ENCODE measurements at places on chromosomes 12 and 14.
A peak's percentile ranks its signal among the peaks of the same experiment; 100 is the strongest.

DNA sequence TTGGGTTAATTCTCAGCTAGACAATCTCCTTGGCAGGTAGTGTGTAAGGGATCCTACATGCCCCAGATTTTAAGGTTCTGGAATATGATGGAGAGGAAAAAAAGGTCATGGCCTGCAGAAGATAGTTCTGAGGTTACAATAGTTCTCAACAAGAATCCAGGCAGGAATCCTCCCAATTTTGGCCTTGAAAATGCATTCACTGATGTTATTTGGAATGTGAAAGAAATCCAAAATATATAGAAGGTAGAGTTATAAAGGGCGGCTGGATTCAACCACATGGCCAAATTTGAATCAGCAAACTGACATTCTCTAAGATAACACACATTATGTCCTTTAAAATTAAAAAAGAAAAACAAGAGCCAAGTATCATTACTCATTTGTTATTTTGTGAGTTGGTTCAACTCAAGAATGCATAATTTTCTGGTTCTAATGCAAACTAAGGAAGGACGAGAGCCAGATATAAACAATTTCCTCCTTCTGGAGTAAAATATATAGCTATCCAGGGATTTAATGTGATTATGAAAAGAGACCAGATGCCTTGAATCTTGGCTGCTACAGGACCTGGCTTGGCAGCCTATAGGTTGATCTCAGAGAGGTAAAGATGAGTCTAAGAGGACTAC, 177.0 kb upstream of the G2E3 start:
- peak; percentile 79 for DNase-seq

- DNase-seq, result no peak
Observed at GRCh38 chr14:68975667-68976066, 3.4 kb downstream of the ACTN1 start.

DNA sequence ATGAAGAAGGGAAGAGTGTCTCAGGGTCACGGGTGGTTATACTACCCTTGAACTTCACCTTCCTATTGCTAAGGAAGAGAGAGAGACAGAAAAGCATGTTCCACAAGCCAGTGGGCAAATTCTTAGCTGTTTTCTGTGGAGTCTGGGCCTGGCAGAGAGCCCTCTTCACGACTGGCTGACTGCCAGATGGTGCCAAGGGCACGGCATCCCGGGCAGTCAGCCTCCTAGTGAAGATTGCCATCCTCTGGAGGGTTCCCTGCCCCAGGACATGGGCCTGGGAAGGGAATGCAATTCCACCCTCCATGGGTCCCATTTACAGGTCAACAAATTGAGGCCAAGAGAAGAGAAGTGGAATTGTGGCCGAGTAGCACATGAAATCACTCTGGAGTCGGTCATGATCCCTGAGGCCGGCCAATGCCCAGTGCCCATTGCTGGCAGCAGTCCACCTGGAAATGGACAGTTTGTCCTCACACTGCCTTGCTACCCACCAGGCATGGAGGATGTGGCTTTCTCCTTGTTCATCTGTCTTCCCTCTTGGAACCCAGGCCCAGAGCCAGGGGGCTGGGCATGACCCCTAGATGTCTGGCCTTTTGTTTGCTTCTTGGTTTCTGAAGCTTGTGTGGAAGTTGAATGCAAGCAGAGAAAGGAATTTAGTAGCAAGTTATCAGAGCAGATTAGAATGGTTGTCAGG, 9.9 kb downstream of the TUNAR start:
- DNase-seq, result no peak

GRCh38 chr14:31944256-31945073, 132.6 kb upstream of the ARHGAP5 start:
- DNase-seq, result no peak

DNA sequence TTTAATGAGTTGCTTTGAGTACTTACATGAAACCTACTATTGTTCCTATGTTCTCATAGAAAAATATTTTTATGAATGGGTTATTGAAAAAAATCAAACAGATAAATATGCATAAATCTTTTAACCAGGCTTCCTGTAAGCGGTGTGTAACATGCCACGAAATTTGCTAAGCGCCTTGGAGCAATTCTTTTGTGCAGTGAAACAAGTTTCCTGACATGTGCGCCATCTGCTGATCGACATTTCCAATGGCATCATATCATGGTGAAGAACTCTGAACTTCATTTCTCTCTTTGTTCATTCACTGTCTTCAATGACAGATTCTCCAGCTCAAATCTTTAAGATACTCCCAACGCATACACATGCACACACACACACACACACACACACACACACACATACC, 145.6 kb upstream of the NAV3 start:
- DNase-seq, result peak; percentile 84

GRCh38 chr12:64609536-64610078, 688 bp upstream of the RASSF3 start:
- DNase-seq, result peak; percentile 41

DNA sequence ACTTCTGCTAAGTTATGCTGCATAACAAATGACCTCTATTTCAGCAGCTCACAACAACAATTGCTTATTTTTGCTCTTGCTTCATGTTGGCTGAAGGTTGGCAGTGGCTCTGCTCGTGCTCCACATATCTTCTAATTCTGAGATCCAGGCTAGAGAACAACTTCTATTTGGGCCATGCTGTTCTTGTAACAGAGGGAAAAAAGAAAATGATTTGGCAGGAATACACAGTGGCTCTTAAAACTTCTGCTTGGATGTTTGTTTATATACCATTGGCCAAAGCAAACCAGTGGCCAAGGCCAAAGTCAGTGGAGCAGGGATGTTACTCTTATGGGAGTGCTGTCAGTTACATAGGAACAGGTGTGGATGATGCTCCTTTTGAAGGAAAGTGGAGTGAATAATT, 32.1 kb downstream of the GPHN start:
- no peak for DNase-seq

GRCh38 chr12:18496156-18496555, 234.8 kb downstream of the PIK3C2G start:
- DNase-seq, result no peak

GRCh38 chr14:75987201-75987970, 1.8 kb downstream of the IFT43 start:
- DNase-seq, result no peak
